Left hindlimb (tissue), 1 donor: ENCODE measurements at places on chromosomes 11 and 22.

DNA sequence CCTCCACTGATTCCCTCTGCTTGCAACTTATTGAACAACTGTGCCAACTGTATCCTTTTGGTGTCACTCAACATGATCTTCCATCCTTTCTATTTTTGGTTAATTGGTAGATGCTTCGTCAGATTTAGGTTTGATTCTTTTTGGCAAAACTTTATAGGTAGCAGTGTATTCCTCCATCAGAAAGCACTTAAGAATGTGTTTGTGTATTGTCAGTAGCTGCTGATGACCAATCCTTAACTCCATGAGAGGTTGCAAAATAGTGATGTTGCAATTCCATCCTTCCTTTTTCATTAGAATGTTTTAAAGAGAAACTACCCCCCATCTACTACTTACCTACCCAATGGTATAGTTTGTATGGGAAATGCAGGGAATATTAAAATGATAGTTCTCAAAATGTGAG is 22.1 kb downstream of the FAM76B start:
- no peak for DNase-seq

DNA sequence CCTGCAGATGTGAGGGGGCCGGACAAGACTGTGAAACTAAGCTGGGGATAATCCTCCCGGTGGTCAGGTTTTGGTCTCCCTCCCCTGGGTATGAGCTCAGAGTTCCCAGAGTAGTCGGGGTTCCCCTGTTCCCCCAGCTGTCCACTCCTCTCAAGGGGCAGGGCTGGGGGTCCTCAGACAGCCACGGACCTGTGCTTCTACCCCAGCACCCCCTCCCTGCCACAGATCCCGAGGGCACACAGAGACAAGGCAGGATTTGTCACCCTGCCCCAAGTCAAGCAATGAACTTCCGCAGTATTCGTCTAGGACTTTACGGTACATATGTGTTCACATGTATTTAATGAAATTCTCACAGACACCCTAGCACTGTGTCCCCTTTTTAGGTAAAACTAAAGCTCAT is 45.2 kb downstream of the APOL1 start:
- DNase-seq, result no peak

- DNase-seq, result no peak
These were observed 766 bp upstream of the CAPRIN1 start for GRCh38 chr11:34050581-34051348.

GRCh38 chr11:34938611-34939010 is 22.2 kb downstream of the PDHX start:
- DNase-seq, result no peak

DNA sequence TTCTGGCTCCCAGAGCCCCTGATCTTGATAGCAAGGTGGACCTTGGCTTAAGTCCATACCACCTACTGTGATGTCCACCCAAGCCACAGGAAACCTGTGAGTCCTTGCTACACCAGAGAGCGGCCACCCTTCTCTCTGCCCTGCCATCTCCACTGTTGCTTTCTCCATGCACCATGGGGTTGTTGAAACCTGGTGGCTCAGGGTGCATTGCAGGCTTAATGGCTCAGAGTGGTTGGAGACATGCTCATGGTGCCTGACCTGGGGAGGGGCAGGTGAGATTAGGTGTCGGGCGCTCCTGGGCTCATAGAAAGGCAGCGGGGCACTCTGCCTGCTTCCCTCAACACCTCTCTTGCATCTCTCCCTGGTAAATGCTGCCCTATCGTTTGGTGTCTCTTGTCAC is 25.0 kb upstream of the CACNG2 start:
- DNase-seq, result no peak
